ENCODE measurements at places on chromosomes 1 and 21.

- DNase-seq = no peak
Observed at GRCh38 chr1:212234431-212235395, 50.5 kb upstream of the PPP2R5A start.

DNA sequence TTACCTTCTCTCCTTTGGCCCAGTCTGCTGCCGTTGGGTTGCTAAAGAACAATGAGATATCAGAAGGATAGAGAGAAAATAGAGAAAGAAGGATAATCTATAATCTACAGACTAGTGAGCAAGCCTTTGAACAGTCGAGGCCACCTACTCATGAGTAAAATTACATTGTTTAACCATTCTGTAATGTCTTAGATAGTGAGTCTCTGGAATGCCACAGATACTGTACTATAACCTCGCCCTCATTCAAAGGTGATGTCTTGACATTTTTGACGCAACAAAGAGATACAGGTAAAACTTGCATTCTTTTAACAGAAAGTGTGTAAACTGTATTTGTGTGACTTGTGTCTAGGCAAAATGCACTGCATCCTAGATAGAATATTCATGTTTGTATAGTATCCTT is 77.9 kb downstream of the LAMC1 start:
- DNase-seq = no peak

DNA sequence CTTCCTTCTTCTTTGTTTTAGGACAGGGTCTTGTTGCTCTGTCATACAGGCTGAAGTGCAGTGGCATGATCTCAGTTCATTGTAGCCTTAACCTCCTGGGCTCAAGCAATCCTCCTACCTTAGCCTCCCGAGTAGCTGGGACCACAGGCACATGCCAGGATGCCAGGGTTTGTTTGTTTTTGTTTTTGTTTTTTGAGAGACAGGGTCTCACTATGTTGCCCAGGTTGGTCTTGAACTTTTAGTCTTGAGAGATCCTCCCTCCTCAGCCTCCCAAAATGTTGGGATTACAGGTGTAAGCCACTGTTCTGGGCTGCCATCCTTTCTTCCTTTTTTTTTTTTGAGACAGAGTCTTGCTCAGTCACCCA is 56.5 kb upstream of the SLC45A1 start:
- DNase-seq = no peak

GRCh38 chr21:25507522-25507921 is 99.8 kb downstream of the MRPL39 start:
- no peak for DNase-seq

GRCh38 chr1:239112101-239112935 is 274.1 kb upstream of the CHRM3 start:
- no peak for DNase-seq

GRCh38 chr1:227769047-227769935 is 34.1 kb downstream of the SNAP47 start:
- no peak for DNase-seq

- no peak for DNase-seq
Observed at GRCh38 chr1:243407284-243408018, 151.6 kb downstream of the SDCCAG8 start.

DNA sequence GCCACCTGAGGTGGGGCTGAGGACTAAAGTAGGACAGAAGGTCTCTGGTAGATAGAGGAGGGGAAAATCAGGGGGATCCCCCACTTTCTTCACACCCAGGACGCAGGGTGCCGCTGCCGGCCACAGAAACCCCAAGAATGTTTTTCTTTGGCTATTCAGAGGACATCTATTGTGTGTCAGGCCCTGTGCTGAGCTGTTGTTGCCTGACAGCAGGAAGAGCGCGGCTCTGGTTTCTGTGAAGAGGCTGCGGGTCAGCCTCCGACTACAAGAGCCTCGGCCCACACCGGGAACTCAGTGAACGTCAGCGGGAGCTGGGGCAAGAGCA is 407 bp upstream of the PIGV start:
- DNase-seq = peak; percentile 86

DNA sequence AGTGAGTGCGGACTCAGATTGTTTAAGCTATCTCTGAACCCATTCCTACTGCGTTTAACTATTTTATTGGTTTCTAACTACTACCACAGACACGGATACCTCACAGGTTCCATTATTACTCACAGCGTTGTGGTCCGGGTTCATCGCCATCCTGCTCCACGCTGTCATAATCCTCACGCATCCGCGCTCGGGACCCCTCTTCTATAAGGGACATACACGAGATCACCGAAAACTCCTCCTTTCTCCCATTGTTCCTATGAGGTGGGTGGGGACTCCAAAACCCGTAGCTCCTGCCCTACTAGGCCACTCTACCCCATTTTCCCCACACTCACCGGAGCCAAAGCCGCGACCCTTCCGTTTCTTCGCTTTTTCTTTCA is 610 bp downstream of the RBM8A start:
- DNase-seq = peak; percentile 61

DNA sequence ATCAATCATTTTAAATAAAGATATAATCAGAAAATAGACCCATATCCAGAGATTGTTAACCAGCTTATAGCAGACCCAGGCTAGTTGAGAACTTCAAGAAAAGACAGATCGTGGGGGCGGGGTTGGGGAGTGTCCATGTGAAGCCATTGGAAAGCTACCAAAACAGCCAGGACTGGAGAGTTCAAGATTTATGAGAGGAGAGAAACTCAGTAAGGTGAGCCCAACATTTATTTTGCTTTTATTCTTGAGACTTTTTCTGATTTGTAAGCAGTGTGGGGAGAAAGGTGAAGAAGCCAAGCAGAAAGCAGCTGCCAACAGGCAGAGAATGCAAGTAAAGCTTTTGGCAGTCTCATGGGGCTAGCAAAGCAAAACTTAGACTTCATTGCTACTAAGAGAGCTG is 179.9 kb downstream of the VPS13D start:
- DNase-seq = no peak

GRCh38 chr1:64579767-64580166 is 109.8 kb downstream of the CACHD1 start:
- DNase-seq = no peak

DNA sequence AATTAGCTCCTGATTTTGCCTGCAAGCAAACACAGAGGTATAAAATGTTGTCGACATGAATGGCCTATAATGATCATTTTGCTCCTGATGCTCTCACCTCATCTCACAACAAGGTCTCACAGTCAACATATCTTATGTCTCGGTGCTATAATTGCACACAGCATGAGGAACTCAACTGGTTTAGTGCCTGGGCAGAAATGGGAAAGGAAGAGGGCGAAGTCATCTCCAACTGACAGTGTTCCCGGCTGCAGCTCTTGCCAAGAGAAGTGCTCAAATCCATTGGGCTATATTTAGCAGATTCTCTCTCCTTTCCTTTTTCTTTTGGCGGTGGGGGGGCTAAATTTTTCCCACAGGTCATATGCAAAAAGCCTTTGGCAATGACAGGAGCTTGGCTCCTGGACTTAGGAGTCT is 53.0 kb downstream of the SLC45A1 start:
- no peak for DNase-seq

- DNase-seq = peak; percentile 73
Observed at GRCh38 chr1:2255420-2256369, 27.6 kb downstream of the SKI start.

DNA sequence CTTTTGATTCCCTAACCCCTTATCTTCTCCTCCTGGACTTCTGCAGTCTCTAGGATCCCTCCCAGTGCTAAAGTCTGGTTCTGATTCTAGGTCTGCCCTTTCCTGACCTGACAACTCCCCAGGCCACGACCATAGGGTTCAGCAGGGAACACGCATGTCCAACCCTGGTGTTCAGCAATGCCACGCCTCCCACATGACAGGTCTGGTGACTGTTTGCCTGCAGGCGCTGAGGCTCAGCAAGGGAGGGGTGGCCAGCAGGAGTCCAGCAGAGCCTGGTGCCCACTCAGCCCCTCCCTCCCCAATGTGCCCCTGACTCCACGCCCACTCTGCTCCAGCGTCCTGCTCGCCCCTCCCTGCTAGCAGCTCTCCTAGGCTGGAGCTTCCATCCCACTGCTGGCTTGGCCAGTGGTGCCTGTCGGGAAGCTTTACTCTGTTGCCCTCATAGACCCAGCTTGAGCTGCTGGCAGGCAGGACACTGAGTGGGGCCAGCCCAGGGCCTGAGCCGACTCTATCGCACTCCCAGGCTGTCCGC is 17.3 kb downstream of the SLC9A1 start:
- DNase-seq = peak; percentile 18

DNA sequence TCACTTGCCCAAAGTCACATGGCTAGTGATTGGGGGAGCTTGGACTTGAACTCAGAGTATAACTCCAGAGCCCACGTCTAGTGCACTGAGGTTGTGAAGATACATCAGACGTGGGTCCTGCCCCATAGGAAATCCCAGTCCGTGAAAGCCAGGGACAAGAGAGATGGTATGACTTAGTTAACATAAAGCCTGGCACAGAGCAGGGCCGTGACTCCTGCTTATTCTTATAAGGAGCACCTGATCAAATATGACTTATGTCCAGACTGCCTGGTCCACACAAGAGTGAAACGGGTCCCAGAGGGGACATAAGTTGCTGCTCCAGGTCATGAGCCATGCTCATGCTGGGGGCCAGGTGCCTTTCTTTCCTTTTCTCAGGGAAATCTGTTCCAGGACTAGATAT is 166.3 kb upstream of the USP24 start:
- no peak for DNase-seq

DNA sequence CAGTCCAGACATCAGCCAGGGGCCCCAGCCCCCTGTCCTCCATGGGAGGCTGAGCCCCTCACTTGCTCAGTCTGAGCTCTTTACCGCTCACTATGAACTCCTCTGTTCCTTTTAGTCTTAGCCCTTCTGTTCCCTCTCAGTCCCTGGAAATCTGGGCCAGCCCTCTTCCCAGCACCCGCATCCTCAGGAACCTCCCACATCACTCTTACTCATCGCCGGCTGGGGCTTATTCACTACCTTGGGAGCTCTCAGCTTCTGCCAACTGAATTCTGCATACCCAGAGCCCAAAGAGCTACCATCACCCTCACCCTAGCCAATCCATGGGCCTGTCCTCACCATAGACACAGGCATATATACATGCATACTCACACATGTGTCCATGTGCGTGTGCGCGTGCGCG is 11.5 kb downstream of the KNCN start:
- no peak for DNase-seq

GRCh38 chr21:27070861-27071670 is 104.2 kb upstream of the ADAMTS5 start:
- DNase-seq = no peak

- no peak for DNase-seq
Observed at GRCh38 chr1:241834733-241835377, 13.1 kb upstream of the EXO1 start.

- DNase-seq = no peak
Observed at GRCh38 chr1:225944951-225945350, 3.9 kb upstream of the LEFTY2 start.

Measured in activated naive CD8-positive, alpha-beta T cell treated with anti-CD3 and anti-CD28 coated beads for 36 hours (primary cell).